ENCODE measurements at places on chromosomes 6 and 20.
A peak's percentile ranks its signal among the peaks of the same experiment; 100 is the strongest.

DNA sequence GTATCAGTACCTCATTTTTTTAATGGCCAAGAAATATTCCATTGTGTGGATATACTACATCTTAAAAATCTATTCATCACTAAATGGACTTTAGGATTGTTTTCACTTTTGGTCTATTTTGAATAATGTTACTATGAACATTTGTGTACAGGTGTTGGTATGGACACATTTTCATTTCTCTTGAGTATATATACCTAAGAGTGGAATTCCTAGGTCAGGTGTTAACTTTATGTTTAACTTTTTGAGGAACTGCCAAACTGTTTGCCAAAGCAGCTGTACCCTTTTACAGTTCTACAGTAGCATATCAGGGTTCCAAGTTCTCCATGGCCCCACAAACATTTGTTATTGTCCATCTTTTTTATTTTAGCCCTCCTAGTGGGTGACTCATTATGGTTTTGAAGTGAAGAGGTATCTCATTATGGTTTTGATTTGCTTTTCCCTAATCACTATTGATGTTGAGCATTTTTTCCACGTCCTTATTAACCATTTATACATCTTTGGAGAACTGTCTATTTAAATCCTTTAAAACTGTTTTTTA is 28.2 kb downstream of the DSTN start:
- no peak for DNase-seq

DNA sequence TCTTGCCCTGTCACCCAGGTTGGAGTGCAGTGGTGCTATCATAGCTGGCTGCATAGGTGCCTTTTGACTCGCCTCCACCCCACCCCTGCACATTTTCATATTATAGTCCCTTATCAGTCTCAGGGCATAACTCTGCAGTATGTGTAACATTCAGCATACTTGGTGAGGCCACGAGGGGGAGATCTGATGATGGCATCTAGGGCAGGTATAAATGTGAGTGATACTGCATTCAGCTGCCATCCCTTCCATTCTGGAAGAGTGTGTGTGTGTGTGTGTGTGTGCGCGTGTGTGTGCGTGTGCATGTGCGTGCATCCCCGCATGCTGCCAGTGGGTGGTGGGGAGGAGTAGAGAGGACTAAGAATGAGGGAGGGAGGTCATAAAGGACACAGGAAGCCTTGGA is 81.4 kb downstream of the JARID2 start:
- DNase-seq, result peak; percentile 38

- DNase-seq, result no peak
Measured at GRCh38 chr6:63592886-63593285, 20.6 kb downstream of the LOC128125822 start.

DNA sequence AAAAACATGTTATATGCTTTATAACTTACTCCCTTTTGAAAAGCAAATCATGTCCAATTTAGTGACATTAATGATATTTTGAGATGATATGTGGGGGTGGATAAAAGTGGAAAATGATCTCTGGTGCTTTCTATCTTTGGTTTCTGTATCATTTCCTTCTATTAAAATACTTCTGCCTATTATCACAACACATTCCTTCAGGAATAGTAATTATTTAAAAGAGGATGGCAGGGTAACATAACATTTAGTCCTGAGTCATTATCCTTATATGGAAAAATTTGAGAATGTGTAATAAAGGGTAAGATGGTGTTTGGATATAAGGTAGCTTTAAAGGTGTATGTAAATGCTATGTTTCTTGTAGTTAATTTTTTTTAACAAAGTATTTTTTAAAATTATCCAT is 657.7 kb downstream of the PHF3 start:
- no peak for DNase-seq

DNA sequence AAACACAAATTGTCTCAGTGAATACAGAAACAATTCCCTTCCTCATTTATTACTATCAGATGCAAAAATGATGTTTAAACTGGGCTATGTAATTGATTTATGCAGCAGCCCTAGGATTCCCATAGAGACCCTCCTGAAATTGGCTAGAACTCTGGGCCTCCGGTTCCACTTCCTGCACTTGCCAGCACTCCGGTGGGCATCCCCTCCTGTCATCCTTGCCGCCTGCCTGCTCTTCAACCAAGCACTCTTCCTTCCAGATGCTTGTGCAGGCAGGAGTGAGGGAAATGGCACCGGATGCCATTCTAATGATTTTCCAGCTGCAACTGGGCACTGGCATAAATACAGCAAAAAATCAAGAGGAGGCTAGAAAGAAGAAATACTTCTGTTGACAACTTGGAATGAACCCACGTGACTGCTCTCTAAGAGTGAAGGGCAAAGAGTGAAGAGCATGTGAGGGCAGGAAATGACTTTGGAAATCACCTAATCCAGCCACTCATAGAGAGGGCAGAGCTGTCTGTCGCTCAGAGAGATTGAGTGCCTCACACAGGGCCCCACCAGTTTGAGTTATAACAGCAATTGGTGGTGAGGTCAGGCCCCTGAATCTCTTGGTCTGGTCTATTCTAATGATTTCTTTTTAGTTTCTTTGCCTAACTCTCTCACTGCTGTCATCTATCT is 3.7 kb upstream of the NEDD9 start:
- no peak for DNase-seq

DNA sequence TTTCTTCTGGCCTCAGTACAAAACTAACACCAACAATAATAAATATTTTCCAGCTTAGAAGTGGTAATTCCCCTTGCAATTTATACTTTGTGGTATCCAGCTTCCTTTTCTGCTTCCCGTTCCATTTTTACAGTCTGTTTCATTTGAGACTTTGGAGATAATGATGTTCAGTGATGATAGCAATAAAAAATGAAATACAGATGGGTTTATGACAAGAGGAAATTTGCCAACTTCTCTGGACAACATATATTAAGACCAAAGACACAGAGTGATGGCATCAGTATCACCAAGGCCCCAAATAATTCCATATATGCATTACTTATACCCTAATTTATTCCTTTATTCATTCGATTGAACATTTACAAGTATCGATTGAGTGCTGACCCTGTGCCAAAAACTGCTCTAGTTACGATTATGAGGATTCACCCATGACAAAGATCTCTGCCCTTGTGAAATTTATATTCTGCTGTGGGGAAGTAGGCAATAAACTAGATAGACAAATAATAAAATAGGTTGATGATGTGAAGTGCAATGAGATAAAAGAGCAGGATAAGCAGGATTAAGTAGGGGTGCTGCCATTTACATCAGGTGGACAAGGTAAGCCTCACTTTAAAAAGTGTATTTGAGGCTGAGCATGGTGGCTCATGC is 18.1 kb upstream of the TASP1 start:
- DNase-seq, result no peak

DNA sequence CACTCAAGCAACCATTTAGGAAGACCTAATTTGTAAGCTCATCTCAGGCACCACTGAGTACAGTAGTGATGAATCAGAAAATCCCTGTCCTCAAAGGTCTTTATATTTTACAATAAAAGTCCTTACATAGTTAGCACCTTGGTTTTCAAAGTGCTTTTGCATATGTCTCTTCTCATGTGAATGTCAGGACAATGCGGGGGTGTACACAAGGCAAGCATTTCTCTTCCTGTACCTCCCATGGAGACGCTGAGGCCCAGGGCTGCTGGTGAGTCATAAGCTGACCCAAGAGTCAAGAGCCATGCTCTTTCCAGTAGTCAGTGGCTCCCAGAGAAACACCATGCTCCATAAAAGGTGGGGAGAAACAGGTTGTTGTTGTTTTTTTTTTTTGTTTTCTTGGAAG is 174.0 kb downstream of the GJA10 start:
- no peak for DNase-seq

- DNase-seq, result no peak
Measured at GRCh38 chr6:3304500-3305215, 45.9 kb downstream of the PSMG4 start.

GRCh38 chr6:1390133-1390945 is 963 bp downstream of the FOXF2 start:
- DNase-seq, result no peak

DNA sequence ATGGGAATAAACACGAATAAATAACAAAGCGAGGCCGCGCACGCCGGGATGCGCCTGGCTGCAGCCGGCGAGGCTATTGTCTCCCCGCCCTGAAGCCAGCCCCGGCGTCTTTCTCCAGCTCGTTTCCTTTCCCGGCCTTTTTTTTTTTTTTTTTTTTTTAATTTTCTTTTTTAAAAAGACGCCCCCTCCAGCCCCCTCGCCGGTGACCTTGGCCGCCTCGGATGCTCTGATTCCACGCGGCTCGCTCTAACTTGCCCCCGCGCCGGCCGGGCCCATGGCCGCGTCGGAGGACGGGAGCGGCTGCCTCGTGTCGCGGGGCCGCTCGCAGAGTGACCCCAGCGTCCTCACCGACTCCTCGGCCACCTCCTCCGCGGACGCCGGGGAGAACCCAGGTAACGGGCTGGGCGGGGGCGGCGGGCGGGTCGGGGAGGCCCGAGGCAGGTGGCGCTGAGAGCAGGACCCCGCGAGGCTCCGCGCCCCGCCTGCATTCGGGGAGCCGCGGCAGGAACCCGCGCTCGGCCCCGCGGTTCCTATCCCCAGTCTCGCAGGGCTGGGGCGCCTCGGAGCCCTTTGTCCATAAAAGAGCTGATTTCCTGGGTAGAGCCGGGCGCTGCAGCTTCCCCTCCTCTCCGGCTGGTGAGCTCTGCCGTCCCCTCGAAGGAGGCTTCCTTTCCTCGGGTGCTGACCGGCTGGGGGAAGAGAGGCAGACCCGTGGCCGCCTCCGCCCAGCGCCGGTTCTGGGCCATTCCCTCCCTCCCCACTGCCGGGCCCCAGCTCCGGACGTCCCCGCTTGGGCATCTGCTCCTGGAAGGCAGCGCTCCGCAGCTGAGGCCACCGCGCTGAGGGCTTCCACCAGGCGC is 631 bp downstream of the PHACTR3 start:
- DNase-seq, result no peak

- DNase-seq, result no peak
Measured at GRCh38 chr6:48249071-48249470, 138.1 kb upstream of the PTCHD4 start.

DNA sequence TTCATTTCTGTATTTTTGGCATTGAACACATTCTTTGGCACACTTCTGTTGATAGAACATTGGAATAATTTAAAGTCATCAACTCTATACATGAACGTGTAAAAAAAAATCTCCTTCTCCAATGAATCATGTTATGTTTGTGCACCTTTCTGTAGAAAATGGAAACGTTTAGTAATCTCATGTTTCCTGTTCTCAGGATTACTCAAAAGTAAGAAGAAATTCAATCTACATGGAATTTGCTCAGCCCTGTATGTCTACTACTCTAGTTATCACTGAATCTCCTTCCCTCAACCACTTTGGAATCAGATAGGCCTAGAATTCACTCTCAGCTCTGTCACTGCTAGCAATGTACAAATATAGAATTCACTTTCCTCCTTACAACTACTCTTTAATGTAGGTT is 103.6 kb downstream of the COL21A1 start:
- DNase-seq, result no peak

GRCh38 chr20:4722571-4722970 is 862 bp downstream of the PRND start:
- no peak for DNase-seq

- DNase-seq, result no peak
Measured at GRCh38 chr6:130788954-130789353, 38.3 kb upstream of the SMLR1 start.

GRCh38 chr6:127343809-127344659 is 625 bp upstream of the ECHDC1 start:
- DNase-seq, result peak; percentile 17

- DNase-seq, result no peak
Measured at GRCh38 chr6:162156146-162156545, 571.4 kb downstream of the PRKN start.

DNA sequence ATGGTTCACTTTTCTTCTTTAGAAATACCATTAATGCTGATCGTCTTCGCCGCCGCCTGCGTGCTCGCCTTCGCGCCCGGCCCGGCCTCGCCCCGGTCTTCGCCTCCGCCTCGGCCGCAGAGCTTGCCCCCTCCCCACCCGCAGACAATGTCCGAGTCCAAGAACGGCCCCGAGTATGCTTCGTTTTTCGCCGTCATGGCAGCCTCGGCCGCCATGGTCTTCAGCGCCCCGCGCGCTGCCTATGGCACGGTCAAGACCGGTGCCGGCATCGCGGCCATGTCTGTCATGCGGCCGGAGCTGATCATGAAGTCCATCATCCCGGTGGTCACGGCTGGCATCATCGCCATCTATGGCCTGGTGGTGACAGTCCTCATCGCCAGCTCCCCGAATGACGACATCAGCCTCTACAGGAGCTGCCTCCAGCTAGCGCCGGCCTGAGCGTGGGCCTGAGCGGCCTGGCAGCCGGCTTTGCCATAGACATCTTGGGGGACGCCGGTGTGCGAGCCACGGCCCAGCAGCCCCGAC is 4.8 kb upstream of the PRPH2 start:
- no peak for DNase-seq

DNA sequence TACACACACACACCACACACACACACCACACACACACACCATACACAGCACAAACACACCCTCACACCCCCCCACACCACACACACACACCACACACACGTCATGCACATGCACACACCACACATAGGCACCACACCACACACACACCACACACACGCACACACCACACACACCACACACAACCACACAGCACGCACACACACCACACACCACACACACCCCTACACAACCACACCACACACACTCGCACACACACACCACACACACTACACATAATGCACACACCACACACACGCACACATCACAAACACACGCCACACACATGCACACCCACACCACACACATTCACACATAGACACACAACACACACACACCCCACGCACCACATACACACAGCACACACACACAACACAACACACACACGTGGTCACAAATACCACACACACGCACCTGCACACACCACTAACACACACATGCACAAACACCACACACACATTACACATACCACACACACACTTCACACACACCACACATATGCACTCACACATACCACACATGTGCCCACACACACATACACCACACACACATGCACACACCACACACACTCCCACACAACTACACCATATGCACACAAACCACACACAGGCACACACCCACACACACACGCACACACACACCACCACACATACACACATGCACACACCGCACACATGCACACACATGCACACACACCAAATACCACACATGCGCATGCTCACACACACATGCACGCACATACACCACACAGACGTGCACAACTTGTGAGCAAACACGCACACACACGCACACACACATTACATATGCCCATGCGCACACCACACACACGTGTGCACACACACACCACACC is 9.4 kb upstream of the ACSS1 start:
- DNase-seq, result no peak
